Kasumi-1 (cell line): ENCODE measurements at places on chromosomes 11 and 22.
A peak's percentile ranks its signal among the peaks of the same experiment; 100 is the strongest.

- no peak for DNase-seq
Measured at GRCh38 chr11:102830001-102830727, 13.2 kb downstream of the MMP3 start.

DNA sequence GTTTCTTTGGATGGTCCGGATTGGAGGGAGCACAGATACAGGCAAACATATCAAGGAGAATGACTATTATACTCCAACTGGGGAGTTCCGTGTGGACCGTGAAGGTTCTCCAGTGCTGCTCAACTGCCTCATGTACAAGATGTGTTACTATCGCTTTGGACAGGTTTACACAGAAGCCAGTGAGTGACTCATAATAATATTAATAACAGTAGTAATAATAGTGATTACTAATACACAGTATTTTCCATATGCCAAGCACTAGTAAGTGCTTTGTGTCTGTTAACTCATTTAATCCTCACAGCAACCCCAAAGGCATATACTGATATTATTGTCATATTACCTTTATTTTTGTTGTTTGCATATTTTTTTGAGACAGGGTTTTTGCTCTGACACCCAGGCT, 6.6 kb upstream of the CHEK1 start:
- DNase-seq: no peak

DNA sequence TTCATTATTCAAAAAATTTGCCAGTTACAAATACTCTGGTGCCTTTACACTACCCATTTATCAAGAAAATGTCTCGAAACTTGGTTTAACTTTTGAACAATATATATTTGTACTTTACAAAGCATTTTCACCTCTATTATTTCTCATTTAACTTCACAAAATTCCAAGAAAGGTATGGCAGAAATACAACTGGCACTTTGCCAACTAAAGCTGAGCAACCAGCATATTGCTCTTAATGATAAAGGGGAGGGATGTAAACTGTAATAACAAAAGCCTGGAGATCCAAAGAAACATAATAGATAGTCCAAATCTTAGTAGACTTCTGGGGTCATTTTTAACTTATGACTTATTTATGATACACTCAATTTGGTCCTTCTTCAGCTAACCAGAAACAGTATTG, 7.7 kb downstream of the PITPNB start:
- no peak for DNase-seq

- DNase-seq: peak; percentile 52
Measured at GRCh38 chr11:19200410-19201201, 1.2 kb downstream of the CSRP3 start.

GRCh38 chr11:20274031-20274430, 89.5 kb upstream of the HTATIP2 start:
- DNase-seq: no peak

DNA sequence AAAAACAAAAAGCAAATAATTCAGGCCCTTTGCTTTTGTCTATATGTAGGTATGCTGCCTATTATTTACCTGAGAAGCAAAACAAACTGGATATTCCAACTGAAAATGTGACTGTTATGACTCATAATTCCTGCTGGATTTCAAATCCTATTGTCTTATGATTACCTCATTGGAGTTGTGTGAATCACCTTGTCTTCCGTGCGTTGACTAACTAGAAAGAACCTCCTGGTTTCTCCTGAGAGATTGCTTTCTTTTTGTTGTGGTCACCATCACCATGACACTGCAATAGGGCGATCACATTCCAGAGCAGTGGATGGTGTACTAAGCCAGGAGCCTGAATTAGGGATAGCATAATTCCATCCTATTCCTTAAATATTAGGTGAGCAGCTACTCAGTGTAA, 23.0 kb upstream of the EXPH5 start:
- no peak for DNase-seq

- no peak for DNase-seq
Measured at GRCh38 chr11:43866520-43866919, 14.1 kb upstream of the ALKBH3 start.

DNA sequence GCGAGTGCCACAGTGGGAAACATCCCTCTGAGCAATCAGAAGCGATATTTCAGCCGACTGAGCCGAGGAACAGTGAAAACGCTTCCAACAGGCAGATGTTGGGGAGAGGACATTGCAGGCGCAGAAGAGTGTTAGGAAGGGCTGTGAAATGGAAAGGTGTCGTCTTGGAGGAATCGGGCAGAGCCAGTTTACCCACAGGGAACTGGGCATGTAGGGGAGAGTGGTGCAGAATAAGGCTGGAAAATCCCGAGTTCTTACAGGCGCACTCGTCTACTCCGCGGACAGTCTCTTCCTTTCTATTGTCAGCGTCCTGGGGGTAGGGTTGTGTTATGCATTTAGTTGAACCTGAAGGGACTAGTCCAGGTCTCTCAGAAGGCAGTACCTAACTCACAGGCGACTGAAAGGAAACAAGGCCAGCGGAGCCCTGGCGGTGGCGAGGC, 1.1 kb upstream of the APLP2 start:
- no peak for DNase-seq

- DNase-seq: no peak
Measured at GRCh38 chr11:94647926-94648325, 80.8 kb downstream of the PIWIL4 start.

- no peak for DNase-seq
Measured at GRCh38 chr11:26037716-26038115, 294.2 kb upstream of the ANO3 start.

DNA sequence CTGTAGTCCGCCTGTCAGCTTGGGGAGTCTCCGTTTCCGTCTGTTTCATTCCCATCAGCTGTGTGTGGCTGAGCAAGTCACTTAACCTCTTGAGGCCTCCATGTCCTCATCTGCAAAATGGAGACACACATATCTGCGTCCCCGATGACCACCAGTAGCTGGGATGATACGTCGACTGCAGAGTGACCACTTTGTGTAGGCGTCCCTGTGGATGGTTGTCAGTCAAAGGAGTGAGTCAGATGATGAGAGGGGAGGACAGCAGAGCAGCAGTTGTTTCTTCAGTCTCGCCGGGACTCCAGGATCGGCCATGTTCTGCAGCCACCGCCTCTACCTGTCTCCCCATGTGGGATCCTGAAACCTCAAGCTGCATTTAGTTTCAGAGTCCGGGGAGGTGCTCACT, 19.9 kb downstream of the MGAT3 start:
- no peak for DNase-seq

GRCh38 chr22:29701155-29701999, 18.4 kb upstream of the CABP7 start:
- DNase-seq: peak; percentile 15

- DNase-seq: no peak
Measured at GRCh38 chr11:102510439-102511135, 20.0 kb downstream of the MMP7 start.

DNA sequence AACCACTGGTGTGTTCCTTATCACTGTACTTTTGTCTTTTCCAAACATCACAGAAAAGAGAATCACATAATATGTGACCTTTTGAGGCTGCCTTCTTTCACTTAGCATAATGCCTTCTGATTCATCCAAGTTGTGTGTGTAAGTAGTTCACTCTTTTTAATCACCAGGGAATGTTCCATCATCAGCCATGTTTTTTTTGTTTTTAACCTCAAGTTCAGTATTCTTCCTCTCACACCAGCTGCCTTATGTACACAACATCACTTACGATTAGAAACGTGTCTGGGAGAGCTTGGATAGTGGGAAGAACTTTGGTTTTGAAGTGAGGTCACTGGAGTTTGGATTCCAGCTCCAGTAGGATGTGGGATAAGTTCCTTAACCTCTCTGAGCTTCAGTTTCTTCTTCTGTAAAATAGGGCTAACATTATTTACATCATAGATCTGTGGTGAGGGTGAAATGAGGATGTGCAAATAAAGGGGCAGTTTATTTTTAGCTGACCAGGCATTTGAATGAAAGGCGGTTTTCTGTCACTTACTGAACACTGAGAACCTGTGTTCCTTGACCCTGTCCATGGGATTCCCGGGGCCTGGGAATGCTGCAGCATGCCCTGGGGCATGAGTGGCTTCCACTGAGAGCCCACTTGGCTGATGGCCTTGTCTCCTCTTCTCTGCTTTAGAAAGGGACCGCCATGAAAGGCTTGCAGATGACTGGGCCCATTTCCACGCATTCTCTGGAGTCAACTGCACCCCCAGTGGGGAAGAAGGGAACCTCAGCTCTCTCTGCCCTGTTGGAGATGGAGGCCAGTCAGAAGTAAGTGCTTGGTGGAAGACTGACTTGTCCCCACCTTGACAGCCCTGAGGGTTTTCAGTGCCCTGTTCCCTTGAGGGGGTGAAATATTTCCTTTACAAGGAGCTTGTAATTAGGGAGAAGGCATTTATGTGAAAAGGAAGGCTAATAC, 92.6 kb downstream of the DEPDC5 start:
- DNase-seq: peak; percentile 7

DNA sequence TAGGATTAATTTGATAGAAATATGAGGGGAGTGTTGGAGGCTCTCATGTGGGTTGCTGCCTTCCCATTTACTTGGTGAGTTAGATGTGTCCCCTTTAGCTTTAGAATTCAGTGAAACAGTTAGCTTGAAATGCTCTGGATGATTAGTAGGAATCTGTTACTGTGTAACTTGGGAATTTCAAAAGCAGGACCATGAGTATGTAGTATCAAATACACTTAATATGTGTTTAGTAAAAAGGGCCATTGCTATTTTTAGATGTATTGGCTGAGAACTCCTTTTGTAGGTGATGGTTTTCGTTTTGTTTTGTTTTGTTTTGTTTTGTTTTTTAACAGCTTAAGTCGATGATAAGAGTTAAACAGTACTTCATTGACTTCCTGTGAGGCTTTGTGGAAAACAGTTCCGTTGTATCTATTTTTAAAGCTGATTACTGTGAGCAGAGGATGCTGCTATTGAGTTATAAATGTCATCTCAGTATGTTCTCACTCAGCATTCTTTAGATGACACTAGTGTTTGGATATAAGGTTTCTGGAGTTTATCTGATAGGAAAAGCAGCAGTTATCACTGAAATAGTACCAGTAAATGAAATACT, 53.5 kb downstream of the MCAM start:
- DNase-seq: no peak

DNA sequence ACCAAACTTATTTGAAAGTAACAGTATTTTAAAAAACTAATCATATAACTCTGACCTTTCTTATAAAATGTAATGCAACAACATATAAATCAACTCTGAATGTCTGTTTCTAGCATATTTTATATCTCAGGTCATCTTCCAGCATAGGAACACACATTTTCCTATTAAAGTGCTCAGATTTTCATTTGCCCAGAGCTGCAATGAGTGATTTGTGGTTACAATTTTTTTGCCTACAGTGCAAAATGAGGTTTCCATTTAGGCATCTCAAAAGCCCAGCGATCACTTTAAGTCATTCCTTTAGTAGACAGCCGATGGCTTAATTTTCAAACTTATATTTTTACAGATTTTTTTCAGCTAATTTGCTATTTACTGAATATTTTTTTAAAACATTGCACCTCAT, 1.0 kb downstream of the LYVE1 start:
- no peak for DNase-seq

GRCh38 chr11:115008799-115009198, 330.5 kb downstream of the NXPE2 start:
- no peak for DNase-seq

- peak; percentile 30 for DNase-seq
Measured at GRCh38 chr11:36672815-36673450, 74.9 kb upstream of the RAG2 start.

DNA sequence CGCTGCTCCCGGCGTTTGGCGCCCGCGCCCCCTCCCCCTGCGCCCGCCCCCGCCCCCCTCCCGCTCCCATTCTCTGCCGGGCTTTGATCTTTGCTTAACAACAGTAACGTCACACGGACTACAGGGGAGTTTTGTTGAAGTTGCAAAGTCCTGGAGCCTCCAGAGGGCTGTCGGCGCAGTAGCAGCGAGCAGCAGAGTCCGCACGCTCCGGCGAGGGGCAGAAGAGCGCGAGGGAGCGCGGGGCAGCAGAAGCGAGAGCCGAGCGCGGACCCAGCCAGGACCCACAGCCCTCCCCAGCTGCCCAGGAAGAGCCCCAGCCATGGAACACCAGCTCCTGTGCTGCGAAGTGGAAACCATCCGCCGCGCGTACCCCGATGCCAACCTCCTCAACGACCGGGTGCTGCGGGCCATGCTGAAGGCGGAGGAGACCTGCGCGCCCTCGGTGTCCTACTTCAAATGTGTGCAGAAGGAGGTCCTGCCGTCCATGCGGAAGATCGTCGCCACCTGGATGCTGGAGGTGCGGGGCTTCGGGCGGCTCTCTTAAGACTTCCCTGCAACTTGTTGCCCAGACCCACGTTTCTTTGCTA, at the start of gene CCND1:
Gene CCND1 (plus strand): TSS at position 162 of the 587 bp plus-strand sequence. CDS start 158 bp downstream, at position 320.
- DNase-seq: peak; percentile 80
